ENCODE measurements at places on chromosomes 11 and 22.

- no peak for DNase-seq
Observed at GRCh38 chr11:75425422-75425821, 7.6 kb downstream of the KLHL35 start.

DNA sequence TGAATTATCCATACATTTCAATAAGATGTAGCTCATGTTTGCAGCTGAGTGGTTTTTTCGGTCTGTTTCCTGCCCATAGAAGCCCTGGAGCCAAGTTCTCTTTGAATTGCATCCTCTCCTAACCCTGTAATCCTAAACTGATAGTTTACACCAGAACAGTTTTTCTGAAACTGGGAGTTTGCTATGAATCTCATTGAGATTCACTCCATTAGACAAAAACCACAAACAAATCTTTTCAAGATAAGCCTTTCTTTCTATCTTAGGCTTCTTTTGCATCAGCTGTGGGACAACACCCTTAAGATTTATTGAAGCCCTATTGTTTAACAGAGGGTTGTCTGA, 324.8 kb downstream of the DYNC2H1 start:
- DNase-seq: no peak

DNA sequence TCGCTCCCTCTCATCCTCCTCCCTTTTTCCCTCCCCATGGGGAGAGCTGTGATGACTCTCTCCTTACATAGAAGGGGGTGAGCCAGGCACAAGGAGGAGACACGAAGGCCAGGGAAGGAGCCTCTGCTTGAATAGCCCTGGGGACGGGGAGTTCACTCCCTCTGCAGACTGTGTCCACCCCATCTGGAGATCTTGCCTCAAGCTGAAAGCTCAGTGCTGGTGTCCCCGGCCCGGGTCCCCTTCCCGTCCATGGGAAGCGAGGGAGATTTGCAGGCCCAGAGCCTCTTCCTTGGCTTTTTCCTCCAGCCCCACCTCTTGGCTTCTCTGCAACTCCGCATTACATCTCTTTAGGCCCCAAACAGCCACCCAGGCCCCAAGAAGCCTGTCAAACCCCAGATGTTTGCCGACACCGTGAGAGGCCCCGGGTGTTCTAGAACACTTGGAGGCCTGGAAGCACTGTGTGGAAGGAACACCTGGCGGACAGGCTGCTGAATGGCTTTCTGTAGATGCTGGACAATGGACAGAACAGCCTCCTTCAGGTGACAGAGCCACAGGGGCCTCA, 32.3 kb downstream of the LINC01488 start:
- DNase-seq: no peak

- DNase-seq: no peak
Observed at GRCh38 chr11:117752721-117753237, 44.2 kb downstream of the DSCAML1 start.

DNA sequence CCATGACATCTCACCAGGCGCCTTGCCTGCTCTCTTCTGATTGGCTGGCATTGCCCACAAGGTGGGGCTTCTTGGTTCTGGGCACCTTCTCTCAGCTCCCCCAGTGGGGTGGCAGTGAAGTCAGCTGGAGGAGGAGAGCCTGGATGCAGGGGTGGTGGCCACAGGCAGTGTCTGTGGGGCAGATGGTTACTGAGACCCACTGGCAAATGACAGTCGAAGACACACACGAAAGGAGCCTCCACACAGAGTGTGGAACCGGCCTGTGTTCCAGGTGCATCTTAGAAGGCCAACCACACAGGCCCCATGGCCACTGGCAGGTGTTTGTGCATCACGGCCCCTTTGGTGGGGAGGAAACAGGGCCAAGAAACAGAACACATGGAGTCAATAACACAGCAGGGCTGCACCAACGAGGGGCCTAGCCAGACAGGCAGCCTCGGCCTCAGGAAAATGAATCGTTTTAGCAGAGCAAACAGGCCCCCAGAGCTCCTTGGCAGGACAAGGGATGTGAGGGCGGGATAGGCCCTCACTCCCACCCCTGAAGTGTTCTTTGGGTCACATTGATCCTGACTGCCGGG, 683.4 kb downstream of the TBC1D22A start:
- DNase-seq: no peak

DNA sequence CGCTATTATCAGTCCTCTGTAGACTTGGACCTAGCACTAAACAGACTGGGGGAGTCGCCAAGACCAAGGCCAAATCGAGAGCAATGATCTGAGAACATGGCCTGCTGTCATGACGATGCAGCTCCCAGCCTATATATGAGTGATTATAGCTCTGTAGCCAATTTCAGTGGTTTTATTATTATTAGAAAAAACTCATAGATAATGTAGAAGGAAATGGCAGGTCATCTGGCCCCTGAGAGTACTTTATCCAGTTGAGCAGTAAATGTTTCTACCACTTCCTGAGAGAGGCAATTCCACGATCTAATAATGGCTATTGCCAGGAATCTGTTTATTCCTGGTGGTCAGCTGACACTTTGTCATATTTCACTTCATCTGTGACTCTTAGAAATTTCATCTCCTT, 666.7 kb downstream of the OPCML start:
- DNase-seq: no peak

GRCh38 chr11:130429120-130429681, 792 bp upstream of the ADAMTS8 start:
- DNase-seq: no peak

DNA sequence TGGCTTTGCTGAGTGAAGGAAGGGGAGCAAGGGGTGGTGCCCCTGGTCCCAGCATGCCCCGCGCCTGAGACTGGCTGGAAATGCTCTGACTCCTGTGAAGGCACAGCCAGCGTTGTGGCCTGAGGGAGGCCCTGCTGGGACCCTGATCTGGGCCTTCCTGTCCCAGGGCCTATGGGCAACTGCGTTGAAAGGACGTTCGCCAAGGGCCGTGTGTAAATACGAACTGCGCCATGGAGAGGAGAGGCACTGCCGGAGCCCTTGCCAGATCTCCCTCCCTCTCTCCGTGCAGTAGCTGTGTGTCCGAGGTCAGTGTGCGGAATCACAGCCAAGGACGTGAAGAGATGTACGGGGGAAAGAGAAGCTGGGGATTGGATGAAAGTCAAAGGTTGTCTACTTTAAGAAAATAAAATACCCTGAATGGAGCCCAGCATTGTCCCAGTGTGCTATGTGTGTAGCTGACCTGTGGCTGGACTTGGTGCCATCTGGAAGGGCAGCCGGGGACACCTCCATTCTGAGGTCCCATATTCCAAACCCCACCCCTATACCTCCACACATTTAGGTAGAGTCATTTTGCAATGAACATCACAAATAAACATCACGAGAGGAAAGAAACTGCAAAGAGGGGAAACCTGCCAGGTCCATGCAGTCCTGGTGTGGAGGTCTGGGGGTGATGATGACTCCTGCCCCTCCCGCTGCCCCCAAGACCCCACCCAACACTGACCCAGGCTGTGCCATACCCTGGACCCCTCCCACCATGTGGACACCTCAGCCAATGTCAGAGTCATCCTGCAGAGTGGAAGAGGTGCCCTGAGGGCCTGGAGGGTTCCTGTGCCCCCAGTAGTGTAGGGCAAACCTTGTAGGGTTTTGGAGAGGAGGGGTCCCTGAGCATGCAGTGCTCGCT, 16.9 kb downstream of the RSPH14 start:
- DNase-seq: no peak

DNA sequence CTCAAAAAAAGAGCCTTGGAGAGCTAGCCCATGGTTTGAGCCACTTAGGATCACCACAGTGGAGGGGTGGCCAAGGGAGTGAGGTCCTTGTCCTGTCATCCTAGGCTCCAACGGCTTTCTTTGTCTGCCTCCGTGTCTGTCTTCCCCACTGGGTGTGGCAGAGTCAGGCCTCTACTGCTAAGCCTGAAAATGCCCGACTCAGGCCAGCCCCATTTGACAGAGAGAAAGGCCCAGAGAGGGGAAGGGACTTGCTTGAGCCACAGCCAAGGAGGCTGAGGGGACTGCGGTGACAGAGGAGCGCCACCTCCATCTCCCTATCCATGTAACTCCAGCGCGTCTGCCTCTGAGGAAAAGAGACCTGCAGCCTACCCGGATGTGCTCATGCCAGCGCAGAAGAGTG, 27.8 kb upstream of the CD82 start:
- no peak for DNase-seq

GRCh38 chr11:130402570-130402969, 25.8 kb downstream of the ADAMTS8 start:
- no peak for DNase-seq

- DNase-seq: no peak
Observed at GRCh38 chr11:68842427-68843051, 823 bp upstream of the CPT1A start.
